Activated T-cell treated with anti-CD3 and anti-CD28 coated beads for 1 hour (primary cell): ENCODE measurements at places on chromosomes 5 and 9.

DNA sequence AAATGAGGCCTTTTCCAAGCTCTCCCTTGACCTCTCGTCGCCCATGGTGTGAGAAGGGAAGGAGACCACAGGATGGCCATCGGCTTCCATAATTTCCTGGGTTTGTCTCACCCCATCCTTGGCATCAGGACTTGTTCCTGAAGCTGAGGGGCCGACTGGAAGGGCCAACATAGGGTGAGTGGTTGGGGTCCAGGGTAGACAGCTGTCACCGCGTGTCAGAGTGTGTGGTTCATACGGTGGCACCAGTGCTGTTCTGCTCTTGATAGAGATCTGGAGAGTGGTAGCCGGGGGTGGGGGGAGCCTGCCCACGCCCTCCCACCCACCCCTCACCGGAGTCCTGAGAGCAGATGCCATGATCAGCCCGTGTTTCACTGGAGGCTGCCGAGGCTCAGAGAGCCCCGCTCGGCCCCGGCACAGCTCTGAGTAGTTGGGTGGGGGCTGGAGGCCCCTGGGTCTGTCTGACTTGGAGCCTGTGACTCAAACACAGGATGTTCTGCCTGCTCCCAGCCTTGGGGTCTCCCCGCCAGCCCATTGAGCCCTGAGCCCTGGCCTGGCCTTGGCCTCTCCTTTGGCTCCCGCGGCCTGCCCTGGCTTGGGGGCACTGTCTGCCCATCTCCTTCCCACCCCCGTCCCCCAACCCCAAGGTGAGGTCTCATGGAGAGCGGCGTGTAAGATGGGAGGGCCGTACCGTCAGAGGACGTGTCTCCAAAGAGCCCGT is 53.1 kb upstream of the IER5L start:
- no peak for DNase-seq

DNA sequence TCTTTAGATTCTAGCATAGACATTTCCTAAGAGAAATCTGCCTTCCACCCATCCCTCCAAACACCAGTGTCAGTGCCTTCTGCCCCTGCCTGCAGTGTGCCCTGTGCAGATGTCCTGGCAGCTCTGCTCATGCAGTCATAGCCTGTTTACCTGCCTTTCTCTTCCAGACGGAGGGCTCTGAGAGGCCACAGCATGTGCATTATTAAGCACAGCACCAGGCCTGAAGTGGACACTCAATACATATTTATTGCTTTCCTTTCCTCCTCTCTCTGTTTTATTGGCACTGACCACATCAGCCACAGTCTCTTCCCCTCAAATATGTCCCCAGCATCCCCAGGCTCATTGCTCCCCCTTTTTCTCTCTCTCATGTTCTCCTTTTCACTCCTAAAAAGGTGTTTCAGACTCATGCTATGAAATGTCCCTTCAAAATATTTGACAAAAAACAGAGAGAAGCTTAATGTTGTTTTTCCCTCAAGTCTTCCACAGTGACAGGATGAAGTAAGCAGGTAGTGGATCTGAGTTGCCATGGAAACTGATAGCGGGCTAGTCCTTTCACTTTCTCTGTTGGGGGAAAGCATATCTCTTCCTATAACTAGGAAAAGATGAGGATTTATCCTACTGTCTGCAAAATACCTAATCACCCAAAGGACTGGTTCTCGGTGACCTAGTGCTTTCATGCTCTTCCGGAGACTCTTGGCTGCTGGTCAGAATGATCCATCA is 100.9 kb downstream of the ATP10B start:
- DNase-seq, result no peak

DNA sequence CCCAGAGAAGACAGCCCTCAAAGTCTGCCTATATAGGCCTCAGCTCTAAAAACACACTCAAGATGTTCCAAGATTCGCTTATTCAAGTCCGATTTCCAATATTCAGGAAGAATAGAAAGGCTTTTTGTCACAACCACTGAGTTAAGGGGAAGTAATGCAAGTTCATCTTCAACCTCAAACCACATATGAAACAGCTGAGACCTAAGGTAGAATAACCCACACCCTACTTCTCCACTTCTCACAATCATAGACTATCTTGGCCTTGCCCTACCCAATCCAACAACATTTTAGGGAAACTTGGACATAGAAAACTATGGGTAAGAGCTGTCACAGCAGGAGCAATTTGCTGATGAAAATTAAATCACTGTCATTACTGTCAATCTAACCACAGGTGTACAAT is 152.0 kb upstream of the LRRTM2 start:
- DNase-seq, result no peak

GRCh38 chr5:150762211-150762610 is 3.4 kb upstream of the DCTN4 start:
- no peak for DNase-seq

DNA sequence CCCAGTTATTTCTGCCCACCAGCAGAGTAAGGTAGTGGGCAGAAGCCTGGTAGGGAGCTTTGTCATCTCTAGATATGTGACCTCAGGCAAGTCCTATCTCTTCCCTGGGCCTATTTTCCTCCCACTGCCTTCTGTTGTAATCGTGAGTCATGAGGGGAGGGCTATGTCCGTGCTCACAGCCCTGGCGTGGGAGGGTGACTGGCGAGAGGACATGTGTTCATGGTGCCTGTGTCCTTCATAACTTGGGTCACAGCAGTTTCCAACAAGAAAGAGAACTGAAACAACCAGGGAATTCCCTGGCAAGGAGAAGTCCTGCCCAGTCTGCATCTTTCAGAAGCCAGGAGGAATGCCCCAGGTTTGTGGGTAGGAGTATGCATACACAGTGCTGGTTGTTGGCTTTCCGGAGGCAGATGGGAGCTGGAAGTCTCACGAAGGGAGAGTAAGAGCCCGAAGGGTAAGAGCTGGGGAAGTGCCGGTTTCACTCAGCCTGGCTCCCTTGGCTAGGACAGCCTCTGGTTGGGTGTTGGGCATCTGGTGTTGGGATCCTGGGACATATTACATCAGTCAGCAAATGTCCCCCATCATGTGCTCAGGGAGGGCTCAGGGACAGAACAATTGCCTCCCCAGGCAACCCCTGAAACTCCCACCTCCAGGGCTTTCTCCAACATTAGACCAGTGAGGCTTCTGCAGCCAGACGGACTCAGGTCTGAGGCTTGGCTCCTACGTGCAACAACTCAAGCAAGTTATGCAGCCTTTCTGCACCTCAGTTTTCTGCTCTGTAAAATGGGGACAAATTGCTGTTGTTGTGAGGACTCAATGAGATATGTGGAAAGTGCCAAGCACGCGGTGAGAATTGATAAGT is 4.3 kb upstream of the TIFAB start:
- DNase-seq, result no peak

GRCh38 chr5:54357408-54358058 is 47.2 kb upstream of the ARL15 start:
- no peak for DNase-seq

DNA sequence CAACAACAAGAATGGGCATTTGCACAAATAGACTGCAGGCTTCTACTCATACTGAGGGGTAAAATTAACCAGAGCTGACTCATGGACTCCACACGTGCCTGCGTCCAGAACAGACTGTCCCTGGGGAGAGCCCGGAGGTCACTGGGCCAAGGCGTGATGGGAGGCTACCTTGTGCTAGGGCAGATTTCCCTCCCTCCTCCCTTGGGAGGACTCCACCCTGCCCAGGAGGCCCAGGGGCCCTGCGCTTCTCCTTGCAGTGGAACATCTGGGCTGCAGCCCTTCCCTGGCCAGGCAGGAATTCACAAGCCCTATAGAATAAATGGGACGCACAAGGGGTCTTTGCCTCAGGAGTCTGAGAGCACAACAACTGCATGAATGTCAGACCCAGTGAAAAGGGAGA is 35.6 kb downstream of the IRX2 start:
- no peak for DNase-seq

GRCh38 chr9:81534138-81534875 is 155.0 kb downstream of the TLE1 start:
- DNase-seq, result no peak

GRCh38 chr9:111298731-111299598 is 31.1 kb downstream of the OR2K2 start:
- no peak for DNase-seq

DNA sequence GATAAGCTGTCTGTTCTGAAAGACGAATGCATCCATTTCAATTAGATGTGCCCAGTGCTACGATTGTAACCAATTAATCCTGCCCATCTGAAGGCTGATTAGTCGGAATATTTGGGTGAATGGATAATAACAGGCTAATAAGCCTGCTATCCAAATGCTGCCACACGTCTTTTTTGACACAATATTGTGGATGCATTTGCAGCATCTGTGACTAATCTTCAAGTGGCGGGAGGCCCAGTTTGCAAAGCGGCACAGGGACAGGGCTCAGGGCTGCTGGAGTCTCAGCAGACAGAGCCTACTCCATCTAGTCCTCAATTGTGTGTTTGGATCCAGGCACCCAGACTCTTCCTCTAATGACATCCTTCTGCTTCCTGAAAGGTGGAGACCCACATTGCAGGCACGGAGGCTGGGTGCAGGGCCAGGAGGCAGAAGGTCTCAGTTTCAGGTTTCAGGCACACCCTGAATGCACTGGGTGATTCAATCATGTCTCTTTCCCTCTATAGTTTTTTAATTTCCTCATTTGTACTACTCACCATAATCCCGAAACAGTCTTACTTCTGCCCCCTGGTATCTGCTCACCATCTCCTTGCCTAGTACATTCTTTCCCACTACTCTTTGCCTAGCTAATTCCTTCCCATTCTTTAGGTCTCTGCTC is 169.6 kb downstream of the ASTN2 start:
- no peak for DNase-seq

DNA sequence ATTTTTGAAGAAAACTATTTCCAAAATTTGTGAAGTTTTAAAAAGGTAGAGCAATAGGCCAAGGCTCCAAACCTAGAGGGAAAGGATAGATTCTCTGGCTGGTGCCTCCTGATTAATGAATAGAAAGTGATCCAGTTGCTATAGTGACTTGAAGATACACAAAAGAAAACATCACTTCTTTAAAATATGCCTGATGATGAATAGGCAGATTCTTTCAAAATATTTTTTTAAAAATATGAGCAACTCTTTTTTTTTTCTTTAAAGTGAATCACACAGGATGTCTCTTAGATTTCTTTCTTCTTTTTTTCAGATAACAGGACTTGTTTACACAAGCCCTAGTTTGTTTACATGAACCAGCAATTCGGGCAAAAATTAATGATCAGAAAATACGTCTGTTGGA is 124.4 kb downstream of the RFK start:
- no peak for DNase-seq
